ENCODE measurements at places on chromosomes 1 and 21.
A peak's percentile ranks its signal among the peaks of the same experiment; 100 is the strongest.

DNA sequence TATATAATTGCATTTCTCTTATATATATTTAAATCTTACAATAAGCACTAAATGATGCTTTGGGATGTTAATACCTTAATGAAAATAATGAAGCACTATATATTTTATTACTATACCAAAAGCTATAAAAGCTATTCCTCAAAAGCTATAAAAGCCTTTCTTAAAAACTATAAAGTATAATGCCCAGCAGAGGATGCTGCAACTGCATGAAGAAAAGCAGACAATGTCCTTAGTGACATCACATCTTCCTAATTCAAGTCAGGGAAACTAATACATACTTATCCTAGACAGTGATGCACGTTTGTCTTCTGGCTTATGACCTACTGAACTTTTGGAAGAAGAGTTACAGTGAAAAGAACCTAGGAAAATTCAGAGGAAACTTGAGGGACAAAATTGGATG, 13.6 kb upstream of the C1orf185 start:
- DNase-seq = peak; percentile 5

GRCh38 chr1:193234530-193234929, 48.1 kb upstream of the B3GALT2 start:
- no peak for DNase-seq

- no peak for DNase-seq
Measured at GRCh38 chr21:43298546-43299440, 128.1 kb downstream of the SIK1 start.

GRCh38 chr1:159000625-159001024, 9.1 kb upstream of the IFI16 start:
- DNase-seq = peak; percentile 44

- DNase-seq = no peak
Measured at GRCh38 chr21:35861661-35862060, 198.7 kb downstream of the SETD4 start.

DNA sequence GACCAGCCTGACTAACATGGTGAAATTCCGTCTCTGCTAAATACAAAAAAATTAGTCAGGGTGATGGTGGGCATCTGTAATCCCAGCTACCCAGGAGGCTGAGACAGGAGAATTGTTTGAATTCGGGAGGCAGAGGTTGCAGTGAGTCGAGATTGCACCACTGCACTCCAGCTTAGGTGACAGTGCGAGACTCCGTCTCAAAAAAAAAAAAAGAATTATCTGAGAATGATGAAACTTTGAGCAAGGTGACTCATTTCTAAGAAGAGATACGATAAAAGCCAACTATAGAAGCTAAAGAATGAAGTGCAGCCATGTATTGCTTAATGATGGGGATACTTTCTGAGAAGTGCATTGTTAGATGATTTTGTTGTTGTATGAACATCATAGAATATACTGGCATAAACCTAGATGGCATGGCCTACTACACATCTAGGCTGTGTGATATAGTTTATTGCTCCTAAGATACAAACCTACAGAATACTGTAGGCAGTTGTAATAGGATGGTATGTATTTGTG, 64.7 kb downstream of the SNRPE start:
- DNase-seq = no peak

DNA sequence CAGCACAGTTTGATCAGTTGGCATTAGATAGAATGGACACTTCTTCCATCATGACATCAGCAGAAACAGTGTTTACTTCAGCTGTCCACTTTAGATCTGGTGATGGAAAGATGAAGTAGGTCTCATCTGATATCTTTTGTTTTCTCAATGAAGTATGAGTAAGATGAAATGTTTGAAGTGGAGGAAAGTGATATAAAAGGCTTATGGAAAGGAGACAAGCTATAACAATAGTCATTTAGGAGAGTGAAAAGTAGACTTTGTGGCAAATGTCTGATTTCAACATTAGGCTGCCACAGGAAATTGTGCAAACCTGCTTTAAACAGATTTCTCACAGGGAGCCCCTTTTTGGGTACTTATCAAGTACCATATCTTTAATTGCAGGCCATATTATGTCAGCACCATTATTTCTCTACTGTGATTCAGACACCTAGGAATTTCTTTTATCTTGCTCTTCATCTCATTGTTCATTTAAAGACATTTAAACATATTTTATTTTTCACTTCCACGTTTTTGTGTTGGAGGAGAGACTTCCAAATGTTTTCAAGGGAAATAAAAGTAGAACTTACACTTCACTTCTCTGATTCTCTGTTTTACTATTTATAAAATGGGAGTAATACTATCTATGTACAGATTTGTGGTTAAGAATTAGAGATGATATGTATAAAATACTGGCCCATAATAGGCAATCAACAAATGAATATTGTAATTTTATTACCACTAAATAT, 18.1 kb downstream of the PDC start:
- peak; percentile 16 for DNase-seq

DNA sequence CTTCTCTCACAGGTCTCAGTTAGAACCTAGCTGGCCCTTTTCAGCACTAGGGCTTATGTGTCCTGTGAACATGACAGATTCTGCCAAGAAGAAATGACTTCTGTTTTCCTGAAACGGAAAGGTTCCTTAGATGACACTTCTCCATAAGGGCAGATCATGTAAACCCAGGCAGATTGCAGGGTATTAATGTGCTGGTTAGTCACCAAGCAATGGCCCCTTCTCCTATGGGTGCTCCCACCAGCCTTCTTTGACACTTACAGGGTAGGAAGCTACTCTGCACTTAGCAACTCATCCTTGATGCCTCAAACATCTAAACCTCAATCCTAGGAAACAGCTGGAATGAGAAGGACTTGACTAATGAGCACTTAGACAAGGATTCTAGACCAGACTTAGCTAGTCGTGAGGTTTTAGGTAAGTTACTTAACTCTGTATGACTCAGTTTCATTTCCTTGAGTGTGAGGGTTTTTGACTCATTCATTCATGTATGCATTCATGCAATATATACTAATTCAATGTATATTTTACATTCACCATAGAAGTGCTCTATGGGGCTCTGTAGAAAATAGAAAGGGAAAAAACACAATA, 74.1 kb upstream of the PLXNA2 start:
- DNase-seq = no peak

Data from KBM-7 (cell line).